ENCODE measurements at places on chromosomes 6 and 20.

GRCh38 chr6:113750151-113750855 lies 106.8 kb upstream of the MARCKS start:
- no peak for DNase-seq

DNA sequence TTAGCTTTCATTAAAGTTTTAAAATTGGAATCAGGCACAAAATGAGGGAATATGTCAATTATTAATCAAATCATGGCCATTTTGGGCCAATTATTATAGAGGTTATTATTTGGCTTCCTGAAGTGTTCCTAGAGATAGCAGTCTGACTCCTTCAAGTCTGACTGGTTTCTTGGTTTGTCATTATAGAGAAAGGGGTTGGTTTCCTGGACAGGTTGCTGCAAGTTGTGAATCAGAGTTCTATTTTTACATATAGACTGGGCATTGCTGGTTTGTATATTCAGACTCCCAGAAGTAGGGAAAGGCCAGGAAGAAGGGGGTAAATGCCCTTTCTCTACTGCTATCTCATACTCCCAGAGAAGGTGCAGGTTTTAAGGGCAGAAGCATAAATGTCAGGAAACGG lies 121.4 kb upstream of the CEP162 start:
- no peak for DNase-seq

GRCh38 chr6:46053039-46053933 lies 37.6 kb upstream of the CLIC5 start:
- DNase-seq: no peak

DNA sequence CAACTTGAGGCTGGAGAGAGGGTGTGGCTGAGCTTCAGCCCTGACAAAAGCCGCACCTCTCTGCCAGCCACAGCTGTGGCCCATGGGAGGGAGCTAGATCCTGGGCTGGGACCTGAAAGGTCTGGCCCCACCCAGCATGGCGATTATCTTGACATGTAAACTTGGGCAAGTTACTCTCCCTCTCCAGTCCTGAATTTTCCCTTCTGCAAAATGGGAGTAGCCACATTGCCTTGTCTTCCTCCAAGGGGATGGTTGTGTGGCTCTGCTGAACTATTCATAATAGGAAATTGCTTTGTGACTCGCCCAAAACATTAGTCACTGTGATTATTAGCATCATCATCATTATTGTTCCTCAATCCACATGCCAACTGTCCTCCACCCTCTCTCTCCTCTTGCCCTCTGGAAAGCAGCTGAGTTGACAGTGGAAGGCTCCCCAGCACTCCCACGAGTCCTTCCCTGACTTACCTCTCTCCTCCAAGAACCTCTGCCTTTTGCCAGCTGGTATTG lies 23.0 kb upstream of the RBPJL start:
- DNase-seq: no peak

DNA sequence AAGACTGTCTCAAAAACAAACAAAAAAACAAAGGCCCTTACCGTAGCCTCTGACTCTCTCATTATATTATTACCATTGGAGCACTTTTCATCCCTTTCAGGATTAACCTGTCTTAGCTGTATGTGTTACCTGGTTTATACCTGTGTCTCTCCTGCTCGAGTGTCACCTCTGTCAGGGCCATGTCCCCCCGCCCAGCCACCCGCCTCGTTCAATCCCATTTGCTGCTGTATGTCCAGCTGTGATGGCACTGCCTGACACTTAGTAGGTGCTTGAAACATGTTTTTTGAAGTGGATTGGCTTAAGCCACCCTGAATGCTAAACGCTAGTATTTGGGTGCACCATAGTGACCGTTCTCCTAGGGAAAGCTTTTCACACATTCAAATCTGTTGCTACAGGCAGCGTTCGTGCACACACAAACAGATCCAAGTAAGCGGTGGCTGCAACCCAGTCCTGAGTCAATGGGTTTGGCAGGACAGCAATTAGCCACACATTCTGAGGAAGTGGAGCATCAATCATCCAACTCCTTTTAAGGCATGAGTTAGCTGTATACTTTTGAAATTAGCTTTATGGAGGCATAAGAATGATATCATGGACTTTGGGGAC lies 98.9 kb upstream of the ZNF217 start:
- no peak for DNase-seq

- no peak for DNase-seq
Observed at GRCh38 chr6:169222126-169222525, 31.5 kb downstream of the THBS2 start.

DNA sequence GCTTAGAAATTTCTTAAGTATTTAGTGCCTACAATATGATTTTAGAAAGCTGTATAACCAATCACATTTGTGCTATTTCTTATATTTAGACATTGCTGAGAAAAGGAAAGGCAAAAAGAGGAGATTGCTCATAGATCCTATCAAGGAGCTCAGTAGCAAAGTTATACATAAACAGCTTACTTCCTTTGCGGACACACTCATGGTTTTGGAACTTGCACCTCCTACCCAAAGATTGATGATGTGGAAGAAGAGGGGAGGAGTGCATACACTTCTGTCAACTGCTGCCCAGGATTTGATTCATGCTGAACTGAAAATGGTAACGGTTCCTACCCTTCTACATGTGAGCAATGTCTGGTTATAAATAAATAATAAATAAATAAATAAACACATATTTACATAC lies 16.7 kb downstream of the RAD21L1 start:
- no peak for DNase-seq

DNA sequence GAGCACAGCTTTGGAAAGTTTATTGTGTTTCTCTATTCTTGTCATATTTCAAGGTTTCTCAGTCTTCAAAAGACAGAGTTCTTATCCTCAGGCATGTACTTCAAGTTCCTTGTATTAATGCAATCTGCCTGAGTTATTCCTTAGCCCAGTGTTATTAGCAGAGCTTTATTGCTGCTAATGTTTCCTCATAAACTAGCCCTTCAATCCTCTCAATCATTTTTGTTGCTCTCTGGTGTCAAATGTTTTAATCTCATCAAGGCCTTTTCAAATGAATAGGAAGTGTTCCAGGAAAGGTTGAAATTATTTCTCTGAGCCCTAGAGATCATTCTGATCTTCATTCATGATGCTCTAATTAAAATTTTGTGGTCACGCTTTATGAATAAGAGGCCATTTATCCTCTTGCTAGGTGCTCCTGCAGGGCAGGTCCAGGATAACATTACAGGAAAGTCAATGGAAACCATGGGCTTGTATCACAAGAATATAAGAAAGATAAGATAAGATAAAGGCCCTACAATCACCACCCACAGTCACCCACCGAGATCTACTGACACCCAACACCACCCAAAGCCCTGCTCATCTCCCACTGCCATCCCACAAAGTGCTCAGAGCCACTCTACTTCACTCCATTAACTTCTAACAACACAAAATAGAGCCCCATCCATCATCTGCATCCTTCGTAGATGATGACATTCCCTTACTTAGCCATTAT lies 125.9 kb downstream of the COL9A1 start:
- no peak for DNase-seq

DNA sequence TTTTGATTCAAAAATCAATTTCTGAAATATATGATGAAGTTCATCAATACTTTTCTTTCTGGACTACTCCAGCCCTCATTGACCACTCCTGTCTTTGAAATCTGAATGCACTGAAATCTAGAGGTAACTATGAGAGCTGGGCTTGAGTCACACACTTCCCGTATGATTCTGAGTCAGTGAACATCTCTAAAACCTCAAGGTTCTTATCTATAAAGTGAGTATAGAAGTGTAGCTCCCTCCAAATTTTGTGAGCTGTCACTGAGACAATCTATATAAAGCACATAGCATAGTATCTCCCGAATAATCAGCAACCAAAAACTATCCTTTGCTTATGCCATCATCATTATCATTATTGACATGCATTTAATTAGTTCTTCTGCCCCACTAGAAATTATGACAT lies 182.4 kb downstream of the TSHZ2 start:
- no peak for DNase-seq

DNA sequence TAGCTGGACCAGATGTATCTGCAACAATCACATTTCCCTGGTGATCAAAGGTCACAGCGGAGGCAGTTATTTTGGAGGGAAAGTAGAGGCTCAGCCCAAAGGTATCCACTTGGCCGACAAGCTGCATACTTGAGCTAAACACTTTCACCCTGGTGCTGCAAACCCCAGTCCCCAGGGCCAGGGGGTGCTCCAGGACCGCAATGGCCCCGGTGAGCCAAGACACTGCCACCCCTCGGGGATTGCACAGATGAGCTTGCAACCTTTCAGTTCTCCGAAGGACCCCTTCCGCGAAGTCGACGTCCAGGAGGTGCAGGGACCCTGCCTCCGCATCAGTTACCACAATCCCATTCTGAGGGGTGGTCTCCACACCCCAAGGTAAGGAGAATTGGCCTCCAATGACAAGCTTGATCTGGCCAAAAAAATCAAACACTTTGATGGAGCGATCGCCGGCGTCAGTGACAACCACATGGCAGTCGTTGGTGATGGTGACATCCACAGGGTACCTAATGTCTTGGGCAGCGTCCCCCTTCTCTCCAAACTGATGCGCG lies 823 bp downstream of the NHLRC1 start:
- no peak for DNase-seq

GRCh38 chr20:40687384-40688128 lies 1.5 kb downstream of the MAFB start:
- DNase-seq: peak; percentile 70

- DNase-seq: no peak
Observed at GRCh38 chr6:95233879-95234278, 343.5 kb upstream of the MANEA start.

- no peak for DNase-seq
Observed at GRCh38 chr6:67544851-67545452, 1090.1 kb upstream of the ADGRB3 start.

DNA sequence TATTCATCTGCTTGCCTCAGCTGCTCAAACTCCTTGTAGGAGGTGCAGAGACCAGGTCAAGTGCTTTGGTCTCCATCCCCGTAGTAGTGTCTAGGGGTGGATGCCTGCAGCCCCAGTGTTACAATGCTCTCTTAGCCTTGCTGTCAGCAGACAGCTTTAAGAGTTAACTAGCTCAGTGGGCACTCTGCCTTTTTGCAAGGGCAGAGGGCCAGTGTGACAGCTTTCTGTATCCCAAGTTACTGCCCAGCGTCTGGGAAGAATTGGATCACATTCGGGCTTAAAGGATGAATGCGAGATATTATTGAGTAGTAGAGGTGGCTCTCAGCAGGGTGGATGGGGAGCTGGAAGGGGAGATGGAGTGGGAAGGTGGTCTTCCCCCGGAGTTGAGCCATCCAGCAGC lies 339.9 kb upstream of the RNF217 start:
- no peak for DNase-seq

DNA sequence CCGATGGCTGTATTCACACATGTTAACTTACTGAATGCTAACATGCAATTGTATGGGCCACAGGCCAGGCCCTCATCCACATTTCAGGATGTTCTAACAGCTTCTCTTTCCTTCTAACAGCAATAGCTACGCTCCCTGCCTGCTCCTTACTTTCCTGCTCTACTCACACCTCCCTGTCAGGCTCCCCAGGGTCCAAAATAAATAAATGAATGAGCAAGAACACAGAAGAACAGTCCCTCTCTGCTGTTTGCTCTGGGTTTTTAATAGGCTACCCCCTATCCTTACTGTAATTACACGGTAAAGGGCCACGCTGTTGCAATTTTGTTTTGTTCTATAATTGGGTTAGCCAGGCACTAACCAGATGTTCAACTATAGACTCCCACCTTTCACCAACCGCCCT lies 135.6 kb downstream of the GMDS start:
- no peak for DNase-seq

DNA sequence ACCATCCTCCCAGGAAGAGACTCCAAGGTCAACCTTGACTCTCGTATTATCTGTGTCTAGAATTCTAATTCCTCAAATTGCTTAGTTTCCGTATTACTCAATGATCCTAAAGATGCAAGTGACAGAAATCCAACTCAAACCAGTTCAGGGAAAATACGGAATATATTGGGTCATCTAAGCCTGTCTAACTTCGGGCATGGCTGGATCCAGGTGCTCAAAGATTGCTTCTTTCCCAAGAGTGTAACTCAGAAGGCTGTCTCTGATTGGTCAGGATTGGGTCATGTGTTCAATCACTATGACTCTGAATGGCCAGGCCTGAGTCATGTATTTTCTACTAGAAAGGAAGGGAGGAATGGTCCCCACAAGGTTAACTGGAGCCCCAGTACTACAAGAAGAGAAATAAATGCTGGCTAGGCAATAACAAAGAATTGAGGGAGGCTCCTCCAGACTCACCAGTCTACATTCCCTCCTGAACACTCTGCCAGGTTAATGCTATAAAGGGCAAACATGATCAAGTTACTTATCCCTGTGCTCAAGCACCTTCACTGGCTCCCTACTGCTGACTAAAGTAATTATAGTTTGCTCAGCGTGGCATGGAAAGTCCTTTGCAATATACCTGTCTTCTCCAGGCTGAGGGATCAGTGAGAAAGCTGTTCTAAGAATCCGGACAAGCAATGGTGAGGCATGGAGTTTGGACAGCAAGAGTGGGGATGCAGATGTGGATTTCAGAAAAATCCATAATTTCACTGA lies 15.4 kb upstream of the PREX1 start:
- DNase-seq: no peak

- DNase-seq: no peak
Observed at GRCh38 chr6:130143709-130144108, 79.0 kb downstream of the SAMD3 start.

GRCh38 chr20:61176874-61177273 lies 75.2 kb upstream of the CDH4 start:
- no peak for DNase-seq

GRCh38 chr6:96743496-96743895 lies 93.8 kb downstream of the GPR63 start:
- no peak for DNase-seq

- no peak for DNase-seq
Observed at GRCh38 chr6:161109366-161109765, 117.8 kb downstream of the MAP3K4 start.

- DNase-seq: no peak
Observed at GRCh38 chr20:36362261-36362660, 56.1 kb downstream of the DLGAP4 start.

GRCh38 chr6:18186033-18186432 lies 30.8 kb downstream of the KDM1B start:
- no peak for DNase-seq

GRCh38 chr6:163531122-163531521 lies 116.6 kb downstream of the QKI start:
- peak; percentile 44 for DNase-seq

GRCh38 chr20:50244352-50245149 lies 53.9 kb downstream of the CEBPB start:
- DNase-seq: no peak

GRCh38 chr6:169008641-169009257 lies 244.9 kb downstream of the THBS2 start:
- DNase-seq: no peak

- peak; percentile 95 for DNase-seq
Observed at GRCh38 chr6:43769526-43770371, at the start of gene VEGFA. VEGFA (plus strand) TSS chr6:43770211.

Measured in glutamatergic neuron (in vitro differentiated cells).